ENCODE measurements at places on chromosomes 3 and 15.

- no peak for DNase-seq
Measured at GRCh38 chr15:79365765-79366164, 54.9 kb downstream of the TMED3 start.

GRCh38 chr15:90200534-90201129 is 498 bp upstream of the SEMA4B start:
- peak; percentile 6 for DNase-seq

- DNase-seq: no peak
Measured at GRCh38 chr3:153734777-153735551, 386.2 kb upstream of the ARHGEF26 start.

DNA sequence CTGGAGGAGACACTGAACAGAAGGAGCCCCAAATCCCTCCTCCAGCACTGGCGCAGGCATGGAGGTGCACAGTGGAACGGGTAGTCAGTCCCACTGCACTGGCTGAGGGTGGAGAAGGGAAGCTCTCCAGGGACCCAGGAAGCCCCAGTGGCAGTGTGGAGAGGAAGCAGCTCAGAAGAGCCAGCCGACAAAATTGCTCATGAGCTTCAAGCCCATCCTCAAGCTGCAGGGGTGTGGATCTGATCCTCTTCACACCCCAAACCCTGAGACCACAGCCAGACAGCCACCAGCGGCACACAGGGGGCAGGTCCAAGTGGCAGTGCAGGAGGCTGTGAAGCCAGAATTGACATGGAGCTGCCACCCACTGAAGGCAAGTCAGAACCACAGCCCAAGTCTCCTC is 32.1 kb downstream of the CYFIP1 start:
- no peak for DNase-seq

- DNase-seq: no peak
Measured at GRCh38 chr3:62500556-62501288, 127.4 kb upstream of the FEZF2 start.

GRCh38 chr3:161293381-161293780 is 72.3 kb downstream of the NMD3 start:
- no peak for DNase-seq

DNA sequence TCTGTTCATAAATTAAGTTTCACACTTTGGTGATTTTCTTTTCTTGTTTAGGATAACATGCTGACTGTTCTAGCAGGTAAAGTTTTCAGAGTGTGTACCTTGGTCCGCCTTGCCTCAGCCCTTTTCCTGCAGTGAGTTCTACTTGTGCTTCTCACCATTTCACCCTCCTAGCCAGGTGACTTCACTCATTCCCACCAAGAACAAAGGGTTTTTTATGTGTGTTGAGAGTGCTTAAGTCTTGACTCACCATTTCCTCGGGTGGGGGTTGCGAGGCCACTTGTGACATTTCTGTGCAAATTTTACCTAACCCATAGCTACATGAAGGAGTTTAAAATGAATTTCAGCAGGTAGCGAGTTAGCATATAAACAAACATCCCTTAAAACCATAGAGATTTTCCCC is 81.4 kb downstream of the C3orf38 start:
- no peak for DNase-seq

- no peak for DNase-seq
Measured at GRCh38 chr3:160566499-160566898, 1.1 kb upstream of the KPNA4 start.

DNA sequence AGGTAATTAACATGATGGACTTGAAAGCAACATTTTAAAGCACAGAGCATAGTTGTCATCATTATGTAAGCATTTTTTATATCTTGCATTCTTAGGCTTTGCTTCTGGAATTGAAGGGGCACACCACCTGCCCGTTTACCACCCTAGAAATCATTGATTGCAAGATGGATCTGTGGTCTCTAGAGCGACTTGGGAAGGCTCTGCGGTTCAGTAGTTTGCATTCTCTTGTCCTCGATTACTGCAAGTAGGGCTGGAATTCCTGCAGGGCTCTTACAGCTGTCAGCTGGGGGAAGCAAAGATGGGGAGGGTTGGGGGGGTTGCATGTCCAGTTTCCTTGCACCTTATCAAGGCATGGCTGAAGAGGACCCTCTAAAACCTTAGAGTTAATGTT is 56.7 kb upstream of the RNF7 start:
- no peak for DNase-seq
